ENCODE measurements at places on chromosomes 6 and 20. TPM values are rescaled to one million over a fixed set of nuclear protein-coding genes. Genes with fewer than 3 reads are reported as not detected.

DNA sequence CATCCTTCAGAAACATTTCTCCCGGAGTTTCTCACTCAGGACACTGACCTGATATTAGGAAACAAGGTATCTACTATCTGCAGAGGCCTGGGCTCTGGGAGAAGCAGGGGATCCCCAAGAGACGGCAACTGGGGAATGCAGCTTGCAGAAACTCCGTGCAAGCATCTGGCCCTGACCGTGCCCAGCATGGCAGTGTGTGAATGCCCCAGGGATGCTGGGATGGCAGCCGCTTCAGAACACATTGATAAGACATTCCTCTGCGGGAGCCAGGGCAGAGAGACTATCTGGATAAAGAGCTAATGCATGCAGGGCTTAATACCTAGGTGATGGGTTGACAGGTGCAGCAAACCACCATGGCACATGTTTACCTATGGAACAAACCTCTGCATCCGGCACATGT lies 55.4 kb downstream of the NFATC2 start:
- DNase-seq: no peak

GRCh38 chr20:13418263-13419229 lies 197.5 kb downstream of the ISM1 start:
- DNase-seq: no peak

ZNFX1 gene
- total RNA-seq: 12.8 TPM

- no peak for DNase-seq
These were observed 14.9 kb downstream of the PLCG1 start for GRCh38 chr20:41152108-41152757.

EIF2S2 gene
- total RNA-seq: 27.2 TPM

DNA sequence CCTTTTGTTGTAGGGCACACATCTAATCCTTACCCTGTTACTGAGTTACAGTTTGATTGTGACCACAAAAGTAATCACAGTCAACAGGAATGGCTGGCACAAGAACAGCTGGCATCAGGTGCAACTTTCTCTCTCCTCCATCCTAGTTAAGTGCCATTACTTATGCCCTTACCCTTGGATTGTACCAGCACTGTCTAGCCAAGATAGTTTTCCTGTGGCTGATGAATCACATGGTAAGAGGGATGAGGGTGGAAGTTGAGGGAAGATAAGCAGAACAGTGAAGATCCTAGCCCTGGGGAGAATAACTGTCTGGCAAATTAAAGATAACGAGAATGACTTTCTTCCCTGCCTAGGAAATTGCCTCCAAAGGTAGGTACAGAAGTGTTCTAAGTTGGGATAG lies 42.0 kb downstream of the RNF217 start:
- no peak for DNase-seq

- DNase-seq: no peak
These were observed 902 bp downstream of the ZNF337 start for GRCh38 chr20:25695532-25696370.

PMEPA1 gene
- total RNA-seq: 8.4 TPM

- DNase-seq: no peak
These were observed 5.5 kb upstream of the CTCFL start for GRCh38 chr20:57530327-57530981.

DNA sequence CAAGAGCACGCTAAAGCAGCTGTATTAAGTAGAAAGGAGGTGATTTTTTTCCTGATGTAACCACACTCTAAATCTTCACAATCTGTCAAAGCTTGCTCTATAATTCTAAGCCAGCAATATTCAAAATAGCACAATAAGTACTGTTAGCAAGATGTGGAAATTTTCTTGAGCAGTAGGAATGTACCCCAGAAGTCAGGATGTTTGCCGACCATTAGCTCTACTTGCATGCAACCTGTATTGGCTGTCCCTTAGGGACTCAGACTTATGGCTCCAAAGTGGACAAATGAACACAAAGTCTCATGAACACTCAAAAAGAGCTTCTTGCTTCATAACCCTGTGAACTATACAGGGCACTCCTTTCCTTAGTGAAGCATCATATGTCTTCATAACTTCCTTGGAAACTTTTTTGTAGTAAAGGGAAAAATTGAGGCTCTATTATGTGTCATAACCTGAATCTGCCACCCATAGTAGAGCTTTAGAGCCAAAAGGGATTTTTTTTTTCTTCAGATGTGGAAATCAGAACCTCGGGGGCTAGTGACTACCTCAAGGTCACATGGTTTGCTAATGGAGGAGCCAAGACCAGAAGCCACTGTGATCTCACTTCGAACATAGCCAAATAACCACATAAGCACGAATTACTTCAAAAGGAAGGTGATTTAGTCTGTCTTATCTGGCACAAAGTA lies 54.5 kb downstream of the ADGRG6 start:
- DNase-seq: no peak

SDCBP2 gene
- 2.2 TPM for total RNA-seq

GRCh38 chr6:35027807-35028206 lies 113.3 kb downstream of the TCP11 start:
- DNase-seq: peak; percentile 76

DNA sequence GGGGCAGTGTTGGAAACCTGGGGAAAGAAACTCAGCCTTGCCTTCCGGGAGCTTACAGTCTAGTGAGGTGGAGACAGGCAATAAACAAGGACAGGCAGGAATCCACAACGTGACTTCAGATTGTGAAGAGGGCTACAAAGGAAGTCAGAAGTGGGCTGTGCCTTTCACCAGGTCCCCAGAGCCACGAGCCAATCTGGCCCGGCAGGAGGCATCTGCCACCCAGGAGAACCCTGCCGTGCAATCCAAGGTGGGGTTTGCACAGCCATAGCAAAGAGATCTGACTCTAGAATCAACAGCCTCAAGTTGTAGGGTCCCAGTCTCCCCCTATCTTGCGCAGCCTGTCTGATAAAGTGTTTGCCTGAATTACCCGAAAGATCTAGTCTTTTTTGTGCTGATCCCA lies 5.5 kb downstream of the SLC32A1 start:
- no peak for DNase-seq

OLIG3 gene
- 1.2 TPM for total RNA-seq

- peak; percentile 23 for DNase-seq
These were observed 58.8 kb upstream of the MPC1 start for GRCh38 chr6:166441325-166442078.

DNA sequence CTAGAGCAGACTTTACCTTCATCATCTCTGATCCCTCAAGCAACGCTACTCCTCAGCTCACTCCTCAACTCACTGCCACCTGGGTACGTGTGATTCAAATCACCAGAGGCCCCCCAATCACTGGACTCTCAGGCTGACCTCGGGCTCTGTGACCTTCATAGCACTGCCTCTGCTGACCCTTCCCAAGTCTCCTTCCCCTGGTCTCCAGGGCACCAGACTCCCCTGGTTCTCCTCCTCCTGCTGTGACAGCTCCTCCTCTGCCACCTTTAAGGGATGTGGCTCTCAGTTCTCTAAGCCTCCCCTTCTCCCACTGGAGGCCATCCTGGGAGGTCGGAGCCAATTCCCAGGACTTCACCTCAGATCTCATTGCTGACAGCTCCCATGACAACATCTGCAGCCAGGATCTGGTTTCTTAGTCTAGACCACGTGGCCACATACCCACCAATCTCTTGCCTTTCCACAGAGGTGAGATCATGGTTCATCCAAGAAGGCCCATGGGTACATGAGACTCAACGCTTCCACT lies 90.4 kb downstream of the NFATC2 start:
- no peak for DNase-seq

TREML2 gene
- total RNA-seq: 0.09 TPM

DNA sequence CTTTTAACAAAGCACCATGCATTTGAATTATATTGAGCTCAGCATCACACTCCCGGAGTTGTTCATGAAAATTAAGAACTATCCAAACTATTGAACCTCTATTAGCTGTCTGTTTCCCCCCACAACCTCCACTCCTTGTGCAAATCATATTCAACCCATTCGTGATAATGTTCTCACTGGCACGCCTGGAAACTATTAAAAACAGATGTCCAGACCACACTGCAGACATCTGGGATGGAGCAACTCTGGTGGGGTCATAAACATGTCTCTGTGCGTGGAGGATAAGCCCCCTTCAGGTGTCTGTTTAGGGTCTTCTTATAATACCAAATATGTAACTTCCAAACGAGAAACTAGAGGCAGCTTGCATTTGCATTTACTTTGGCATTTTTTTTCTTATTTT lies 193.7 kb downstream of the TFAP2A start:
- DNase-seq: no peak

DNA sequence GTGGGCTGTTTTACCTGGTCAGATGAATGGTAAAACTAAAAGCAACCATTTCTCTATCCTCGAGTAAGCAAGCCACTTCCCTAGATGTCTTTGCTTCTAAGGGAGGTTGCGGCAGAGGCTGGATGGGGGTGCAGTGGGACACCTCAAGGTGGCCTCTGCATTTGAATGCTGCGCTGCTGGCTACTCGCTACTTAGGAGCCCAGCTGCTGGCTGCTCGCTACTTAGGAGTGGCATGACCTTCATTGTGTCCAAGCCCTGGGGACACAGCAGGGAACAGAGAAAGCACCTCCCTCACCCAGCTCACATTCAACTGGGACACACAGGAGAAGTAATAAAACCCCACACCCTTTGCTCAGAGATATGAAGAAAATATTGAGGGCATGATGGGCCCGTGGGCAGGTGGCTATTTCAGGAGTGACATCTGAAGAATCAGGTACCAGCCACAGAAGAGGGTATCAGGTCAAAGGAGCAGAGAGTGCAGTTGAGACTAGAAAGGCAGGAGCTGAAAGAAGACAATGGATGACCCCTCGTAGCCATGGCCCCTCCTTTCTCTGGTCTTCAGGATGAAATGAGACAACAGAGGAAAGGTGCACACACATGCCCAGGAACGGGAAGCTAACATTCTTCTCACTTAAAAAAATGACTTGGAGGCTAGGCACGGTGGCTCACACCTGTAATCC lies 149.4 kb downstream of the ZMYND8 start:
- no peak for DNase-seq

DNA sequence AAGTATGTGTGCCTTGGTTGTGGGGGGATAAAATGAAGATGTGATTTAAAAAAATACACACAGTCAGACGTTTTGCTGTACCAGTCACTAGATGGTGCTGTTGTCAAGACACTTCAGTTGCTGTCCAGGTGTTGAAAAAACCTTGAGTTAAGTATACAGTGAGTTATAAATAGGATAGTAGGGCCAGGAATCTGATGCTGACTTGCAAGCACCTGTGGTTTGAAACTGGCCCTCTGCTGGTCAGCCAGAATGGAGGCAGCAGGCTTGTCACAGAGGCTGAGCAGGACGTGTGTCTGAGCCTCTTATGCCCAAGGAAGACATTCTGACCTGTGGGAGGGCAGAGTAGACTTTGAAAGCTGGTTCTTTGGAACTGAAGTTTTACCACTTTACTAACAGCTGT lies 27.8 kb downstream of the RNF8 start:
- DNase-seq: peak; percentile 10

GRCh38 chr20:33798444-33798843 lies 12.7 kb upstream of the CHMP4B start:
- DNase-seq: no peak
